ENCODE measurements at places on chromosomes 16 and 17.

GRCh38 chr16:66470556-66470955, 43.5 kb downstream of the BEAN1 start:
- DNase-seq: no peak

DNA sequence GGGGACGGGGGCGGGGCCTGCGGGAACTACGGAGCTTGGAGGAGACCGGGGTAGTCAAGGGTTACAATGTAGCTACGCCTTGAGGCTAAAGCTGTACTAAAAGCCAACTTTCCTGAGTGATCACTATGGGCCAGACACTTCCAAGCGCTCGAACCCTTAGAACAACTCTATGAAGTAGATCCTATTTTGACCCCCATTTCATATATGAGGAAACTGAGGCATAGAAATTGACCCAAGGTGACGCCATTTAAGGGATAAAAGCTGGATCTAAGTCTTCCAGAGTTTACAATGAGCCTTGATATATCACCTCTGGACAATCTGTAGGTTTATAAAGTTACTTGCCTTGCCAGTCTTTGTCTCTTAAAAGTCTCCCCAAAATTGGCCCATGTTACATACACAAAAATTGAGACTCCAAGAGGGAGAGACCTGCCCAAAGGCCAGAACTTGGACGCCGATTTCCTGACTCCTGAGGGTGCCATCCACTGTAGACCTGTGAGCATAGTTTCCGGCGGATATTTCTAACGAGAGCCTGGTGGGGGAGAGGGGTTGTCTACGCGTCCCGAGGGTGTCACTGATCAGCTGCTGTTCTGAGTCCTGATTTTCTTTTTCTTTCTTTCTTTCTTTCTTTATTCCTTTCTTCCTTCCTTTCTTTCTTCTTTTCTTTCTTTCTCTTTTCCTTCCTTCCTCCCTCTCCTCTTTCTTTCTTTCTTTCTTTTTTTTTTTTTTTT, 555 bp upstream of the NCBP3 start:
- no peak for DNase-seq

DNA sequence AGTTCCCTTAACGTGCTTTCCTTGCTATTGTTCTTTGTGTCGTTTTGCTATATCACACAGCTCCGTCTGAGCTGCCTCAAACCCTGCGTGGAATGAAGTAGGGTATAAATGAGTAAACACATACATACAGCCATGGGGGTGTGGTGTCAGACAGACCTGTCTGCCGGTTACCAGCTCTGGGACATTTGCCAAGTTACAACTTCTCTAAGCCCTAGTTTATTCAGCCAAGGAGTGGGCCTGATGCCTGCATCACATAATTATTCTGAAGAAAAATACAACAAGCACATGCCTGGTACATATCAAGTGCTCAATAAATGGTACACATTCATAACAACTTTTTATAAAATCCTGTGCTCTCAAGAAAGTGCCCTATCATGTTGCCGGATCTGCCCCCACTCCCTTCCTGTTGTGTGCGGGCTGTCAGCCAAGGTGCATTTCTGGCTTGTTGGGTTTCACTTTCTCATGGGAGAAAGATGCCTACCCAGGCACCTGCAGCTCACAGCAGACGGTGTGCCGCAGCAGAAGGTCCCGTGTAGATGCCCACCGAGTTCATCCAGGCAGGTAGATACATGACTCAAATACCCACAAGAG, 30.5 kb downstream of the SMPD3 start:
- DNase-seq: no peak

GRCh38 chr17:40190197-40191021, 13.1 kb downstream of the RAPGEFL1 start:
- DNase-seq: peak; percentile 67

DNA sequence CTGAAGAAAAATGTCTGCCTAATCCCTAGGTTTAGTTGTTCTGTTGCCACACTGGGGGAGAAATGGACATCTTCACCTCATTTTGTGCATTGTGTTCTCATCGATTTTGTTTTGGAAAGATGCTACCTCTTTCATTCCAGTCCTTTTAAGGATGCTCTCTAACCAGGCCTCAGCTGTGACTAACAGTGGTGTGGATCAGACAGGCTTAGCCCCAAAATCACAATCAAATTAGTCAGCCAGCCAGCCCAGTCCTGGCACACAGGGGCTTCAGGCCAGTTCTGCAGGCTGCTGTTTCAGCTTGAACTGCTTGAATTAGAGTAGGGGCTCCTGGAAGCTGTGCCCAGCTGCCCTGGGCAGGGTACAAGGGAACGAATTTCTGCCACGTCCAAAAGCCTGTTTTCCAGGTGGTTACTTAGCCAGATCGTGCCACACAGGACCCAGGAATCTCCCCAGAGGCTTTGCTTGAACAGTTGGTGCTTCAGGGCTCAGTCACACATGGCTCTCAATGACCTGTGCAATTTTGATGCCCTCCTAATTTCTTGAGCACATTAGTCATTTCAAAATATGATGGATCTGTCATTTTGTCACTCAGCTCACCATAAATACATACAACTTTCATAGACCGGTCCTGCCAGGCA, 60.7 kb downstream of the CLEC16A start:
- DNase-seq: no peak
